ENCODE measurements at places on chromosomes 12 and 14.

DNA sequence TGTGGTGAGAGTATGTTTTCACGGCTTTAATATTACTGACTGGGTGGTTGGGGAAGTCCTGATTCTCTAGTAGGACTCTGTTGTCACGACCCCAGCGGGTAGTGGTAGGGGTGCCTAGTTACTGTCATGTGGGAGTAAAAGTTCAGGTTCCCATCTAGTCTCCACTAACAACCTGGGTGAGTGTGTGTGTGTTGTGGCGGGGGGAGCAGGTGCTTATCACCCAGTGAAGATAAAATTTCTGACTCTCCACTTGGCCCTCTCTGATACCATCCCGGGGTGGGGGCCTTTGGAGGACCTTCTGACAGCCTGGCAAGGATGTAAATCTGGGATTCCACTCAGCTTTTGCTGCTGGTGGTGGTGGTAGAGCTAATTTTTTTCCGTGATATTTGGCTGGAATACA is 35.4 kb upstream of the GUCY2C start:
- no peak for DNase-seq

GRCh38 chr12:68962877-68963855 is 30.2 kb upstream of the CPM start:
- peak; percentile 72 for DNase-seq

GRCh38 chr14:97276573-97276972 is 479.4 kb downstream of the VRK1 start:
- no peak for DNase-seq

- no peak for DNase-seq
Measured at GRCh38 chr14:28742171-28742846, 24.3 kb upstream of the FOXG1 start.

GRCh38 chr14:36683083-36683724 is 21.5 kb downstream of the PAX9 start:
- no peak for DNase-seq

DNA sequence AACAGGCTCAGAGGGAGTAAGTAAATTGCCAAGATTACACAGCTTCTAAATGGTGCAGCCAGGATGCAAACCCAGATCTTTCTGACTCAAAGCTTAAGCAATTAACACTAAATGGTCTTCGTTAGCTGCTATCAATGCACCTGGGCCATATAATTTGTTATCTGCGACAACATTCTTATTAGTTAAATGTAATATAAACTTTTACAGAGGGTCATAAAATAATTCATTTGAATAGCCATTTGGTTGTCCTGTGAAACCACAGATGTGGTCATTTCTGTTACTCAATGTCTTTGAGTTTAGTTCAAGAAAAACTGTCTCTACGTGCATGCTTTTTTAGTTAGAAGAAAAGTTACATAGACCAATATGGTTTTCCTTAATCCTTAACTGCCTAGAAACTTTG is 22.1 kb upstream of the NAP1L1 start:
- no peak for DNase-seq
